ENCODE measurements at places on chromosomes 3 and 15.
A peak's percentile ranks its signal among the peaks of the same experiment; 100 is the strongest.

- DNase-seq, result peak; percentile 36
Observed at GRCh38 chr3:47464588-47464987, 11.2 kb downstream of the SCAP start.

DNA sequence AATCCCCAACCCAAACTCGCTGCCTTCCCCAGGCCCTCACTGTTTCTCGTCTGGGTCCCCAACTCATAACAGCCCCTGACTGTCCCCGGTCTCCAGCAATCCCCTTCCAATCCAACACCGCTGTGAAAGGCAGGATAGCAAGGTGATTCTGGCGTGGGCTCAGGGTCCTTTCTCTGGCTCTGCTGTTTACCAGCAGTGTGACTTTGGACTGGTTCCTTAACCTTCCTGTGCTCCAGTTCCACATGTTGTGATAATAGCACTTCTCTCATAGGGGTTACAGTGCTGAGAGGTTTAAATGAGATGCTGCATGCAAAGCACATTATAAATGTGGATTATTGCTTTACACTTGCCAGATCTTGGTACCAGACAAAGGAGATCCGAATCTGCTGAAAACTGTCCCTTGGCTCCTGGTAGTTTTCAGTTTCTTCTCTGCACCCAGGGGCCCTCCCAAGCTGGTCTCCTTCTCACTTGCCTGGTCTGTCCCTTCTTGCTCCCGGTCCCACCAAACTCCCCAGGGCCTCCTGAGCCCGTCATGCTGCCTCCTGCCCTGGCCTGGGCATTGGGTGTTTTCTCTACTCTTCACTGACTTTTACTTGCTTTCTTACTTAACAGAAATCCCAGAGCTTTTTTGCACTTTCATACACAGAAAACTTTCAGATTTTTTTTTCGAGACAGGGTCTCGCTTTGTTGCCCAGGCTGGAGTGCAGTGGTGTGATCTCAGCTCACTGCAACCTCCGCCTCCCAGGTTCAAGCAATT, 26.8 kb upstream of the CYP11A1 start:
- DNase-seq, result no peak

DNA sequence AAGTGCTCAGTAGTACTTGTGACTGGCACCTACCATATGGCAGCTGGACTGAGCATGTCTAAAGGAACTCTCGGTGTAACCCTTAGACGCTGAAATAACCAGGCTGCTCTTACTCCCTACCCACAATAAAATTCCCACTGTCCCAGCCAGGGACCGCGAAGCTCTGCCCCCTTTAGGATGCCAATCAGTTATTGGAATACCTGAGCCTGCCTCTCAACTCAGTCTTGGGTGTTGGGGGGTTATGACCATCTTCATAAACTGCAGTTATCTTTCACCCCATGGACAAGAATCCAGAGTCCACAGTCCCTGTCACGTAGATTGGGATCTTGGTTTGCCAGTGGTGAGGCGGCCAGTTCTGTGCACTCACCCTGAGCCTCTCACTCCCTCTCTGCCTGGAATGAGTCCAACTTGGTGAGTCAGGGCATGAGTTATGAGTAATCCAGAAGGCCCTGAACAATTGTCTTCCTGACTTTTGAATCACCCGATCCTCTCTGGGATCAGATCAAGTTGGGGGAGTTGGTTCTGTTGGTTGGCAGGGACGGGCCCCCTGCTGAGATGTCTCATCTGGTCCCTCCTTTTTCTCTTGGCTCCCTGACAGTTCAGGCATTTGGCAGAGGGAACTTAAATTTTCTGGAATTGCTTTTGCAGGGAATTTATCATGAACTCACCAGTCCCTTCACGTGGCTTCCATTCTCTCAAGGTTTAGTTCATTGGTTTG, 120.1 kb upstream of the UBE2E1 start:
- peak; percentile 100 for DNase-seq

DNA sequence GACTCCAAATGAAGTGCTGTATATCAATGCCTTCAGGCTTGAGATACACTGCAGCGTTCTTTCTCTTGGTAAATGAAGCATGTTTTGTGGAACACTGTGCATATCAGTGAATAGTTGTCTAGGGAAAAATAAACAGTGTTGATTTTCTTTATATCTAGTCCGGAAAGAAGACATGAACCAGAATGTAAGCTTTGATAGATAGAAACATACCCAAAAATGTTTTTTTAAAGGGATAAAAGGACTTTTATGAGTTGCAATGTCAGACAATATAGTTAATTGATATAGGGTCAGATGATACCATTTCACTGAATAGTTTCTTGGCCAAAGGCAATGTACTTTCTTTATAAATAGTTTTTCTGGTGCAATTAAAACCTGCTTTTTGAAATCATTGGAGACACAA, 1037.8 kb downstream of the OTOL1 start:
- no peak for DNase-seq

GRCh38 chr3:9887480-9887879, 2.9 kb upstream of the JAGN1 start:
- no peak for DNase-seq

DNA sequence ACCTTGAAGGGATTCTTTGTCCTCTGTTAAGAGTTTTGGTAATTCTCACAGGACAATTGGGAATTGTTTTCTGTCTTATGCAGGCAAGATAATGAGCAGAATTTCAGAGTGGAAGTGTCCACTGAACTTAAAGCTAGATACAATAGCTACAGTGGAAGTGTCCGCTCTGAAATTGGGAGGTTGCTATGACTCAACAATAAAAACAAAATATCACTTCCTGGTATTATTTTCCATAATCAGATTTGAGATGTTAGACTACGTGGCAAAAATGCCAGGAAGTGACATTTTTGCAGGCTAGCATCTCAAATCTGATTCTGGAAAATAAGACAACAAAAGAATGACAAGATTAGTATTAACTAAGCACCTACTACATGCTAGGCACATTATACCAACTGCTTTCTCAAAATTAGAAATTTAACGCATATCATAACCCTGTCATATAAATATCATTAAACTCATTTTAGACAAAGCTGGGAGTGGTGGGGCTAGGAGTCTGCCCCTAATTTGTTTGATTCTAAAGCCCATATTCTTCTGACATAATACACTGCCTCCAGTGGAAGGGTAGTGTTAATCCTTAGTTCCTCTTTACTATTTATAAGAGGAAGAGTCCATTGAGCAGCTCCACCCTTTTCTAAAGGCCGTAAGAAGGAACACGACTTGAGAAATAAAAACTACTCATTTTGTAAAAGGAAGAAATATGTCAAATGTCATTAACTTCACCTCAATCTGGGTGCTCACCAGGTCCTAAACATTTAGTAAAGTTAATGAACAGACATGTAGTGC, 266.9 kb upstream of the STT3B start:
- no peak for DNase-seq

GRCh38 chr15:84804005-84804900, 12.9 kb upstream of the ALPK3 start:
- no peak for DNase-seq

DNA sequence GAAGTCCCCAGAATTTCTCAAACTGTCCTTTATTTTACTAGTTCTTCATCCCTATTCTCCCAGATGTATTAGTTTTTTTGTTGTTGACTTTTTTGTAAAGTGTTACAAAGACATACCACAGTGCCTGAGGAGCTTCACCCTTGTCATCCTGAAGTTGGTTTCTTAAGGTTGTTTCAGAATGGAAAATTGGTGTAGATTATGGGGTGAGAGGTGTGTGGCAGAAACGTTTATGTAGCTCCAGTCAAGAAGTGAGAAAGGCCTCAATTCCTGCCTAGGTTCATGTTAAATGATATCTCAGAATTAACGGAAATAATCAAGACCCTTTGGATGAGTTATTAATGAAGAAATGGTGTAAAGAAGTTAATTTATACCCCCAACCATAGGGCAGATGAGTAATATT, 6.8 kb downstream of the EDEM1 start:
- no peak for DNase-seq

GRCh38 chr3:188128905-188129304, 25.1 kb upstream of the LPP start:
- no peak for DNase-seq

- no peak for DNase-seq
Observed at GRCh38 chr3:126684218-126684751, 19.8 kb upstream of the CHCHD6 start.

DNA sequence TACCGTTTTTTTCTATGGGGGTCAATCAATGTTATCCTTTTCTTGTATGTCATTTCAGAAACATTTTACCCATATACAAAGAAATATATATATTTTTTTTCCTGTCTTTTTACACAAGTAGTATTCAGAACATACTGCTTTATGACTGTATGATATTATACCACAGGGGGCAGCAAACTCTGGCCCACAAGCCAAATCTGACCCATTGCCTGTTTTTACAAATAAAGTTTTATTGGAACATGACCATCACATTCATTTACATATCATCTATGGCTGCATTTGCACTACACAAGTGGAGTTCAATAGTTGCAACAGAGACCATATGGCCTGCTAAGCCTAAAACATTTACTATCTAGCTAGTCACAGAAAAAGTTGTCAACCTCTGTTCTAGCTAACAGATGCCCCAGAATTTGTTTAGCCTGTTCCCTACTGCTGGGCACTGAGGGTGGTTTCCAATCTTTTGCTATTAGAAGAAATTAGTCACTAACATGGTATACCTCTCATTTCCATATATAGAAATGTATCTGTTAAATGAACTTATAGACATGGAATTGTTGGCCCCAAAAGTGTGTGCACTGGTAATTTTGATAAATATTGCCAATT, 57.7 kb downstream of the BFSP2 start:
- no peak for DNase-seq

GRCh38 chr3:20101041-20101440, 60.8 kb downstream of the KAT2B start:
- DNase-seq, result no peak

DNA sequence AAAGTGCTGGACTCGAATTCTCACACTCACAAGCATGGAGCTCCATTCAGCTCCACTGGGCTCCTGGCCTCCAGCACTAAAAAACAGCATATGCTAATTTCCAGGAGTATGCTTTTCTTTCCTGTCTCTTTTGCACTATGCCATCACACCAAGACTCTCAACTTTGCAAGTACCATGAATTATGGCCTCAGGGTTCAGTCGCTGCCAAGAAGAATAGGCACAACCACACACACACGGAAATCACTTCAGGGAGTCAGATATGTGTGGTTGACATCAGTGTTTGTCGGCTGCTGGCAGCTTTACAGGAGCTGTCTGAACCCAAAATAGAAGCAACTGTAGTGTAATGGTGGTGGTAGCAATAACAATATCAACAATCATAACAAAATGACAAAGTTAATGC, 305.0 kb upstream of the SLCO3A1 start:
- no peak for DNase-seq

All from mammary epithelial cell (primary cell).